AG08396 (cell line): ENCODE measurements at places on chromosomes 2 and 18.

DNA sequence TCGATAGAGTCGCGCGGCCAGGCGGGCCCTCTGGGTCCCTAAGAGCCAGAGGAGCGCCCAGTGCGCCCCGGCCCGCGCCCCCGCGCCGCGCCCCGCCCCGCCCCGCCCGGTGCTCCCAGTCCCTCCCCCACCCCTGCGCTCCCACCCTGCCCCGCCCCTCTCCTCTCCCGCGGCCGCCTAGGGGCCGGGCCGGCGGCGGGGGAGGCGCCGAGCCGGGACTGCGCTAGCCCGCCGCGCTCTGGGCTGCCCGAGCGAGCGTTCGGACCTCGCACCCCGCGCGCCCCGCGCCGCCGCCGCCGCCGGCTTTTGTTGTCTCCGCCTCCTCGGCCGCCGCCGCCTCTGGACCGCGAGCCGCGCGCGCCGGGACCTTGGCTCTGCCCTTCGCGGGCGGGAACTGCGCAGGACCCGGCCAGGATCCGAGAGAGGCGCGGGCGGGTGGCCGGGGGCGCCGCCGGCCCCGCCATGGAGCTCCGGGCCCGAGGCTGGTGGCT is at the start of gene GPC1:
Gene GPC1 (plus strand): TSS at position 207 of the 491 bp plus-strand sequence. CDS start 256 bp downstream, at position 463.
- DNase-seq: peak; percentile 97

GRCh38 chr2:187168720-187169713 is 279.0 kb downstream of the CALCRL start:
- no peak for DNase-seq

- DNase-seq: peak; percentile 51
These were observed 84.6 kb downstream of the NRP2 start for GRCh38 chr2:205766779-205767359.

GRCh38 chr2:105779394-105779793 is 34.7 kb downstream of the NCK2 start:
- no peak for DNase-seq

- no peak for DNase-seq
These were observed 59.4 kb downstream of the CCDC138 start for GRCh38 chr2:108845923-108846322.

GRCh38 chr2:72545790-72546189 is 280.0 kb downstream of the EXOC6B start:
- no peak for DNase-seq

DNA sequence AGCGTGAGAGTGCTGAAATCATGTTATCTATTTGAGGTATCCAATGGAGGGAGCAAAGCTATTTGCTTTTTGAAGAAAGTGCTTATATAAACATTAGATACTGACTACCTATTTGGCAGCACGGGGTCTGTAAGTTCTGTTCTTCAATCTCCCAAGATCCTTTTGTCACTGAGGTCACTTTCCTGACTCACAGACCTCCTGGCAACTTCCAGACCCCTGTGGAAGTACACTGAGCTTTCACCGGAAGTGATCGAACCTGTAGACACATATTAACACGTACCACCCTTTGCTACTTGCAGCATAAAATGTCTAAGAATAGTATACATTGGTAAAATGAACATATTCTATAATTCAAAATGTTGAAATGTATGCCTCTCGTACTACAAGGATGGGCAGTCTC is 452.6 kb upstream of the ST6GAL2 start:
- DNase-seq: no peak

DNA sequence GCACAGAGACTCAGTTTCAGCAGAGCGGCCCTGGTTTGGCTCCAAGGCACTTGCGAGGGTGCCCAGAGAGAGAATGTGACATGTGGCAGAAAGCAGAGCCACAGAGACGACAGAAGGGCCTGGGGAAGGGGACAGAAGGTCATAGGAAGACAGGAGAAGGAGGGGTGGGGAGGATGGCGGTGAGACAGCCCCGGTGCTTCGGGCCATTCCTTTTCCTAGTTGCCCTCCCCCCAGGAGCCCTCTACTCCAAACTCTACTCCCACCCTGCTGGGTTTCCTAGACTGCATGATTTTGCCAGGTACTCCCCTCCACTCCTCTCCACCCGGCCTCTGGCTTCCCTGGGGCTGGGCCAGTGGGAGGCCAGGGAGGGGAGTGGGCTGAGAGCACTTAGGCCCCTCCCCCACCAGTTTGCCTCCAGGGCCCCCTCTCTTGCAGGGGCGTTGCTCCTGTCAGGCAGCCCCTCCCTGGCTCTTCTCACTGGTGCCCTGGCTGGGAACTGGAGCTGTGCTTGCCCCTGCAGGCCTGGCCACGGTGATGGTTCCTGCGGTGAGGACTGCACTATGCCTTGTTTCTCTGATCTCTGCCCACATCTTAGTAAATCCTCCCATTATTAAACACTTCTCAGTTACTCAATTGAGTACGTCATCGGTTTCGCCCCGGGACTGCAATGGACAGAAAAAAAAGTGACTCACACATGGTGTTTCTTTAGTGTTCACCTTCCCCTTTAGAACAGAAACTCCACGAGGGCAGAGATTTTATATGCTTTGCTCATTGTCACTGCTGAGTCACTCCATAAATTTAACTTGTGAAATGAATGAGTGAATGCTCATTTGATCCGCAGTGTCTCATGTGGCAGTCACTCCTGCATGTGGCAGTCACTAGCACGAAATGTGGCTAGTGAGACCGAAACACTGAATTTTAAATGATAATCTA is 58.7 kb upstream of the SP3 start:
- peak; percentile 57 for DNase-seq

DNA sequence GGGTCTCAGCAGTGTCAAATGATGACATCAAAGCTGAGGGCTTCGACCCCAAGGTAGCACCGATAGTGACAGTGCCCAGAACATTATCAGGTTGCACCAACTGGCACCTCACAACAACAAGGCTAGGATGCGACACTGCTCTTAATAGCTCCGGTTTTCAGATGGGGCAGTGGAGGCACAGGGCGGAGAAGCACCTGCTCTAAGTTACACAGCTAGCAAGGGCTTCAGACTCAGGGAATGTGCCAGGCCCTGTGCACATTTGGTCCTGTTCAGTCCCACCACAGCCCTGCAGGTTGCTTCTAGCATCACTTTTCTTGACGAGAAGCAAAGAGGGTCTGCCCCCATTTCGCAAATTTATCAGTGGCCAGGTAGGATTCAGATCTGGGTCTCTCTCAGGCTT is 74.1 kb downstream of the DGKD start:
- no peak for DNase-seq

GRCh38 chr2:174088706-174089460 is 123.7 kb upstream of the SP3 start:
- DNase-seq: no peak

GRCh38 chr2:166573391-166573790 is 79.3 kb upstream of the SCN7A start:
- peak; percentile 10 for DNase-seq

- no peak for DNase-seq
These were observed 35.3 kb downstream of the MMADHC start for GRCh38 chr2:149552226-149552625.

DNA sequence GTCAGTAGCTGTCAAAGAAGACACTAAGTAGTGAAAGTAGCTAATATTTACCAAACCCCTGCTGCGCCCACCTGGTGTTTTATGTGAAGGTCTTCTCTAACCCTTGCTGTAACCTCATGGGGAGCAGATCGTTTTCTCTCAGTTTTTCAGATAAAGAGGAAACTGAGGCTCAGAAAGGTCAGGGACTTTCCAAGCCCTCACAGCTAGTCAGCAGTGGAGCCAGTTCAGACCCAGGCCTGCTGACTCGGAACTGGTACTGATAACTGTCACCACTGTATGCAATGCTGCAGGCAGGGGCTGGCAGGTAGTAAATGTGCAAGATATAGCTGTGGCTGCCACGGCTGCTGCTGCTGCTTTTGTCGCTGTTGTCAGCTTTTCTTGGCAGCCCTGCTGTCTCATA is 69.1 kb downstream of the LRRFIP1 start:
- DNase-seq: no peak

DNA sequence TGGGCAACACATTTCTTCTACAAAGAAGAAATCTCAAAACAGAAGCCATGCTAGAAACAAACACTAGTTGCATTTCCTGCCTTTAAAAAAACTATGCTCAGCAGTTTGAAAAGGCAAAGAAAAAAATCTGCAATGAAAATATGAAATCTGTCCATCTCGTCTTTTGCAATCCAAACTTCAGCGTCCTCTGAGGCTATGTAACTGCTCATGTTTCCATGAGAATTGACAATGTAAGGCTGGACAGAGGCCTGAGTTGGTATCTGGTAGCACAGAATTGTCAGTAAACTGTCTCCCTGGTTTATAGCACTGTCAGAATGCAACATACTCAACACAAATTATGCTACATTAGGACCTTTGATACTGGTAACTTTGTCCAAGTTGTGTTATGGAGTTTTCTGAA is 429.9 kb downstream of the ARHGAP15 start:
- DNase-seq: no peak

- DNase-seq: no peak
These were observed 3.8 kb upstream of the OSR1 start for GRCh38 chr2:19362094-19362754.

GRCh38 chr18:8478968-8479370 is 130.3 kb upstream of the RAB12 start:
- DNase-seq: no peak

DNA sequence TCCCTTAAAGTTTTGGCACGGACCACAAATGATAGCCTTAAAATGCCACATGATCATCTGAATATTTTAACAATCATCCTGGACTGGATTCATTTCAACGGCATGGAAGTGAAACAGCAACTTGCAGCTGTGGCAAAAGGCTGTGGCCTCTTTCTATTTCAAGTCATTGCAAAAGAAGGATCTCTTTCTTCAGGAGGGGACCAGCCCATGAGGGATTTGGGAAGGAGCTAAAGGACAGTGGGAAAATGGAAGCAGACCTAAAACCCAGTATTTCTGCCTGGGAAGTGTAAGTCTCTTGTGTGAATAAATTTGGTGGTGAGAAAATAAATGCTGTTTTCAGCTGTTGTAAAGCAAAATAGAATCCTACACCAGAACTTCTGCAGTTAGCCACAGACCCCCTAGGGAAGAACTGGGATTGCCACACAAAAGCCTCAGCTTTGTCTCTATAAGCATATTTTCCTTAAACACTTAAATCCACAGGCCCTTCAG is 107.3 kb upstream of the ZFP36L2 start:
- DNase-seq: peak; percentile 29

GRCh38 chr2:160252278-160252887 is 52.3 kb upstream of the ITGB6 start:
- DNase-seq: peak; percentile 20

GRCh38 chr18:50193796-50194630 is 934 bp downstream of the MYO5B start:
- no peak for DNase-seq

GRCh38 chr2:45171136-45171501 is 161.9 kb upstream of the SIX2 start:
- DNase-seq: no peak
